ENCODE measurements at places on chromosomes 2 and 18. TPM values are rescaled to one million over a fixed set of nuclear protein-coding genes. Genes with fewer than 3 reads are reported as not detected.

CD226 gene
- total RNA-seq, result 4.4 TPM

RPIA gene
- 2.7 TPM for total RNA-seq

GKN2 gene
- not detected for total RNA-seq

DNA sequence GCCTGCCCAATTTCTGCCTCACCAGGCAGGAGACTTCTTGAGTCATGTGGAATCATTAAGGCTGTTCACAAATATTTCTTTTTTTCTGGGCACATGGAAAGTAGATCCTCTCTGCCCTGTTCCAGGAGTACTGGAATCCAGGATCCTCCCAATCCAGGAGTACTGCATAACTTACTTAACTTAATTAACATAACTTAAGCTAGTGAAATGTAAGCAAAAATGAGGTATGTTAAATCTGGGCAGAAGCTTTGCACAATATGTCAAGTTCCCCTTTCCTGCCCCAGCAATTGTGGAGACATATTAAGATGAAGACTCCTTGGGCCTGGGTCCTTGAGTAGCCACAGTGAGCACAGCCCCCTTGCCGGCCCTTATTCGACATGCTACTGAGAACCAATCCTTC, 3.2 kb downstream of the CD207 start:
- no peak for DNase-seq

TCF23 gene
- total RNA-seq, result 0.05 TPM

Measured in liver (tissue), 10 donors.